ENCODE measurements at places on chromosomes 3 and 15.

DNA sequence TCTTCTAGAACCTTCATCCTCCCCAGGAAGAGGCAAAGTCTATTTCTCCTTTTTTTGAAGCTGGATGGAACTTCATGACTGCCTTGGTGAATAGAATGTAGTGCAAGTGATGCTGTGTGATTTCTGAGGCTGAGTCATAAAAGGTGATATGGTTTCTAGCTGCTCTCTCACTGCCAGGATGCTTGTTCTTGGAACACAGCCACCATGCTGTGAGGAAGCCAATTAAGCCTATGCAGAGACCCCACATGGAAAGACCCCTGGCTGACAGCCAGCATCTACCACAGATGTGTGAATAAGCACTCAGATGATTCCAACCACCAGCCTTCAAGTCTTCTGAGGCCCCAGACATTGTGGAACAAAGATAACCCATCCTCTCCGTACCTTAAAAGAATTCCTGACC, 57.0 kb downstream of the ISL2 start:
- no peak for DNase-seq

GRCh38 chr3:156601497-156601896, 46.6 kb upstream of the SSR3 start:
- DNase-seq = no peak

DNA sequence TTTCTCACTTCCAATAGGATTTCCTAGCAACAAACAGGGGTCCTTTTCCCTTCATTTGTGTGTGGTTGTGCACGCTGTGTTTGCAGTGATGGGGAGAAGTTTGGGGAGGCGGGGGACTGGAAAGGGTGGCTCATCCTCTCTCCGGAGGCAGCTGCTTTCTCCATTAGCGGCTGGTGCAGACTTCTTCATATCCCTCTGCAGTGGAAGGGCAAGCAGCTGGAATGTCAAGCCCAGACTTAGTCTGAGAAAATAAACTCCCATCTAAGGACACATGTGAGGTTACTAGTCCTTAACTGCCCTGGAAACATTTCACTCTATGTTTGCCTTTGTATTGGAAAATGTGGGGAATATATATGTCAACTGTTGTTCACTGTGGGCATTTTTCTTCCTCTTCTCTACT, 467.0 kb upstream of the RASGRP1 start:
- DNase-seq = no peak

- no peak for DNase-seq
Observed at GRCh38 chr3:16366581-16366980, 101.6 kb downstream of the OXNAD1 start.

GRCh38 chr15:96322536-96323318, 7.8 kb upstream of the NR2F2 start:
- DNase-seq = peak; percentile 24

GRCh38 chr3:42660131-42660715, 6.7 kb downstream of the ZBTB47 start:
- no peak for DNase-seq

DNA sequence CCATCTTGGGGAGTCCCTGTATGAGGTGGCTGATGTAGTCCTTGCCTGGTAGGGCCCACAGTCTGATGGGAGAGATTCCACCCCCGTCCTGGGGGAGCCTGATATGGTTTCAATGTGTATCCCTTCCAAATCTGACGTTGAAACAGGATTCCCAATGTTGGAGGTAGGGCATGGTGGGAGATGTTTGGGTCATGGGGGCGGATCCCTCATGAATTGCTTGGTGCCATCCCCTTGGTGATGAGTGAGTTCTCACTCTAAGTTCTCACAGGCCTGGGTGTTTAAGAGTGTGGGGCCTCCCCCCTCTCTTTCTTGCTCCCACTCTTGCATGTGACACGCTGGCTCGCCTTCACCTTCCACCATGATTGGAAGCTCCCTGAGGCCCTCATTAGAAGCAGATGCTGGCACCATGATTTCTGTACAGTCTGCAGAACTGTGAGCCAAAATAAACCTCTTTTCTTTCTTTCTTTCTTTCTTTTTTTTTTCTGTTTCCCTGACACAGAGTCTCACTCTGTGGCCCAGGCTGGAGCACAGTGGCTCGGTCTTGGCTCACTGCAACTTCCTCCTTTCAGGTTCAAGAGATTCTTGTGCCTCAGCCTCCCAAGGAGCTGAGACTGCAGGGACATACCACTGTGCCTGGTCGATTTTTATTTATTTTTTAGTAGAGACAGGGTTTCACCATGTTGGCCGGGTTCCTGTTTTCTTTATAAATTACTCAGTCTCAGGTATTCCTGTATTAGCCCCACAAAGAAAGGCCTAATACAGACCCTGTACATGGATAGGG, 28.6 kb downstream of the ITGA11 start:
- DNase-seq = no peak

DNA sequence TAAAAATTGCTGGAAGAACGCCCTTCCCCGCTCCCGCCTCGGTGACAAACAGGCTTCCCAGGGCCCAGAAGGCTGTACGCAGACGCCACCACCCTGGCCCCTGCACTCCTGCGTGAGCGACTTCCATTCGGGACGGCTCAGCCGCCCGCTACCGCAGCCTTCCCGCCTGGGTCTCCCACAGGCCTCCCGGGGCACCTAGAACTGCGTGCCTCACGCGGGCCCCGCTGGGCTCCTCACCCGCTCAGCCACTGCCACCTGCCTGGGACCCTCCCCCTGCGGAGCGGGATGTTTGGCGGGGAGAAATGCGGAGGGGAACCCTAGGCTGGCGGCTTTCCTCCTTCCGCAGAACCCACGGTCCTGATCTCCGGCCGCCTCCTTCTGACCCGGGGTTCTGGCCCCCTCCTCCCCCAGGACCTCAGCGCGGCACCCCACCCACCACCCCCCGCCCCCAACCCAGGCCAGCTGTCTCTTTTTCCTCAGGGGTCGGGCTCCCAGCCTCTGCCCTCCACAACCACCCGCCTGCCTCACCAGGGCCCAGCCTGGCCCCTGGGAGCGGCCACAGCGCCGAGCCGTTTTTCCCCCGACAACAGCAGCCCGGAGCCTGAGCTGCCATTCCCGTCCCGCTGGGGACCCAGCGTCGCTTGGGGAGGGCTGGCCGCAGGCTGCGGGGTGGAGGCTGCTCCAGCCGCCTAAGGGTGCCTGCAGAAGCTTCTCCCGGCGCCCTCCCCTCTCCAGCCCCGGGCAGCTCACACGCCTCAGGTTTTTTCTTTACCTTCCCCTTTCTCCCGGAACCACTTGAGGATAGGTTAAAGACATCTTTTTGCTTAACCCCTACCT, 27.6 kb upstream of the RAB7A start:
- DNase-seq = peak; percentile 43

- DNase-seq = no peak
Observed at GRCh38 chr15:81185631-81186295, 10.9 kb upstream of the IL16 start.

- no peak for DNase-seq
Observed at GRCh38 chr3:33921608-33922007, 123.2 kb downstream of the PDCD6IP start.

Data from GM20000 (cell line).